ENCODE measurements at places on chromosomes 12 and 14. TPM values are rescaled to one million over a fixed set of nuclear protein-coding genes. Genes with fewer than 3 reads are reported as not detected.

Gene SERPINA10
- not detected for total RNA-seq

Gene FAM181A
- not detected for total RNA-seq

Gene PCED1B
- not detected for total RNA-seq

Gene TAS2R42
- not detected for total RNA-seq

Gene VWF
- total RNA-seq, result 0.69 TPM

Gene DPY19L2
- total RNA-seq, result 4.8 TPM

Gene DNAH10
- 0.32 TPM for total RNA-seq

Gene LHX5
- total RNA-seq, result not detected

Gene ANKRD33
- total RNA-seq, result 0.16 TPM

Gene TAS2R43
- 0.63 TPM for total RNA-seq

Gene IL23A
- 0.09 TPM for total RNA-seq

Gene CFAP251
- total RNA-seq, result 1.4 TPM

Gene CLEC2B
- 20.8 TPM for total RNA-seq

Gene KRT85
- not detected for total RNA-seq

Gene OR4Q2
- total RNA-seq, result not detected

Gene PDE6H
- not detected for total RNA-seq

Gene LIN7A
- total RNA-seq, result 7.6 TPM

Gene CDCA3
- 3.0 TPM for total RNA-seq

Gene GPR132
- total RNA-seq, result 1.0 TPM

Gene TOMM20L
- total RNA-seq, result not detected

Gene PLCZ1
- not detected for total RNA-seq

Gene RNASE1
- total RNA-seq, result not detected

Gene TMTC2
- total RNA-seq, result 15.9 TPM

Gene PLEKHG3
- 0.63 TPM for total RNA-seq

Gene IL26
- total RNA-seq, result not detected

Gene CLECL1
- total RNA-seq, result not detected

Gene APOF
- total RNA-seq, result not detected

Gene CCDC196
- total RNA-seq, result not detected

Gene TAS2R9
- 0.09 TPM for total RNA-seq

Gene IL22
- total RNA-seq, result not detected

Gene GON7
- 15.4 TPM for total RNA-seq

Gene SERPINA4
- total RNA-seq, result not detected

Gene SLC10A1
- total RNA-seq, result not detected

Gene MMP19
- 6.1 TPM for total RNA-seq

Gene CIROP
- 4.6 TPM for total RNA-seq

Gene REM2
- 0.16 TPM for total RNA-seq

Gene ATF7
- total RNA-seq, result 9.8 TPM

Gene KCNA1
- total RNA-seq, result not detected

Gene ADCK1
- total RNA-seq, result 4.5 TPM

Gene NKX2-1
- total RNA-seq, result 0.09 TPM

Gene ENO2
- total RNA-seq, result 19.9 TPM

Gene ZDHHC22
- total RNA-seq, result not detected

Gene GYS2
- total RNA-seq, result not detected

Gene BCDIN3D
- 4.1 TPM for total RNA-seq

Gene IFI27L1
- 18.1 TPM for total RNA-seq

Gene KLHDC1
- 9.0 TPM for total RNA-seq

Gene DHH
- total RNA-seq, result 0.17 TPM

Gene TSPAN19
- total RNA-seq, result 0.16 TPM

Gene PTPRB
- total RNA-seq, result 0.09 TPM

Gene STYK1
- total RNA-seq, result 0.16 TPM

Gene FLRT2
- 0.77 TPM for total RNA-seq

Gene BDKRB1
- 13.4 TPM for total RNA-seq

Gene SLC25A47
- not detected for total RNA-seq

Gene KRT82
- total RNA-seq, result not detected

Gene LLPH
- 3.8 TPM for total RNA-seq

Gene NPAS3
- total RNA-seq, result 0.16 TPM

Gene ITFG2
- 14.3 TPM for total RNA-seq

Gene METTL25
- 10.6 TPM for total RNA-seq

All from bronchial smooth muscle cell (primary cell).